Activated CD4-positive, alpha-beta T cell treated with anti-CD3 and anti-CD28 coated beads for 48 hours (primary cell): ENCODE measurements at places on chromosomes 16 and 17.

- no peak for DNase-seq
Observed at GRCh38 chr16:50301626-50302471, 35.5 kb downstream of the ADCY7 start.

- no peak for DNase-seq
Observed at GRCh38 chr16:72419638-72420037, 247.7 kb upstream of the PMFBP1 start.

- no peak for DNase-seq
Observed at GRCh38 chr17:1002412-1002753, 5.5 kb downstream of the TIMM22 start.

- no peak for DNase-seq
Observed at GRCh38 chr16:12009462-12009861, 32.9 kb downstream of the SNX29 start.

DNA sequence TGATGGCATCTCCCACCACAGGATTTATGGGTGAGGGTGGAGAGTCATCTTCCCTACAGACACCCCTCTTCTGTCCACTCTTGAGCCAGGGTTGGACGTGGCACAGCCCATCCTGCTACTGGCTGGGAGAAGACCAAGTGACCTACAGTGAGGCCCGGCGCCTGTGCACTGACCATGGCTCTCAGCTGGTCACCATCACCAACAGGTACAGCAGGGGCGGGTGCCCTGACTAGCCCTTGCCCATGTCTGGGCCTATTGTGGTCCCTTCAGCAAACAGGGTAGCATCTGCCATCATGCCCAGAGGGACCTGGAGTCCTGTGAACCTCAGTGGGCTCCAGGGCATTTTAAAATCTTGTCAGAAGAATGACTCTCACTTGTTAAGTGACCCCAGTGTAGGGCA, 48.2 kb downstream of the MRC2 start:
- DNase-seq = no peak

- DNase-seq = no peak
Observed at GRCh38 chr17:81050645-81051625, 16.0 kb downstream of the BAIAP2 start.

GRCh38 chr17:72365857-72366414, 245.1 kb downstream of the SOX9 start:
- DNase-seq = no peak
